SK-N-MC (cell line): ENCODE measurements at places on chromosomes 11 and 22.

- no peak for DNase-seq
Observed at GRCh38 chr11:7439746-7440320, 45.5 kb upstream of the OLFML1 start.

DNA sequence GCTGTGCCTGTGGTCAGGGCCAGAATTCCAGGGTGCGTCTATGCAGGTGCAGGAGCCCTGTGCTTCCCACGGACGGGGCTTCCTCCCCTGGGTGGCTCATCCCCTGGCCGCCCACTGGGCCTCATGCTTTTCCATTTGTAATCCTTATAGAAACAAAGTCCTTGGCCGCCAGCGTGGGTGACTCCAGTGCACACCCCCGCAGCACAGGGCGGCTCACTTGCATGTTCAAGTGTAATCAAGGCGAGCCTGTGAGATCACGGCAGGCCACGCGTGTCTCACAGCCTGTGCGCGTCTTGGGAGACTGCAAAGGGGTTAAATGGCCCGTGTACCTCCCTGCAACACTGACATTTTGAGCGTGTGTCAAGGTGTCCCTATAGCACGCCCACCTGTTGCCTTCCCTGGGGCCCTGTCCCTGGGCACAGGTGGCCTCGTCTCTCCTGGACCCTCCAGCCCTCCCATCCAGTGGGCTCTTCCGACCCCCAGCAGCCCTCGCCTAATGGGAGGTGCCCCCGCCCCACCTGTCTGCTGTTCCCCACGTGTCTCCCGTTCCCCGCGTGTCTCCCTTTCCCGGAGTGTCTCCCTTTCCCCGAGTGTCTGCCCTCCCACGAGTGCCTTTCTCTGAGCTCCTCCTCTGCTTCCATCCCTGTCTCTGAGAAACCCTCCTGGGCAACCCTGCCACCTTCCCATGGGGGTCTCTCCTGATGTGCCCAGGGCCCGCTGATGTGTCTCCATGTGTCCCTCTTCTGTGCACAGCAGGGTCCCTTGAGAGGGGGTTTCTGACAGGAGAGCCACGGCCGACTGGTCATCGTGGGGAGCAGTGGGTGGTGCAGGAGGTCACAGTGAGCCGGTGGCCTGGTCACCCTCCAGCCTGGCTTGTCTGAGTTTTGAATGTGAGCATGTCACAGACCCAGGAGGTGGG, 1215.3 kb downstream of the BRD1 start:
- DNase-seq: no peak

DNA sequence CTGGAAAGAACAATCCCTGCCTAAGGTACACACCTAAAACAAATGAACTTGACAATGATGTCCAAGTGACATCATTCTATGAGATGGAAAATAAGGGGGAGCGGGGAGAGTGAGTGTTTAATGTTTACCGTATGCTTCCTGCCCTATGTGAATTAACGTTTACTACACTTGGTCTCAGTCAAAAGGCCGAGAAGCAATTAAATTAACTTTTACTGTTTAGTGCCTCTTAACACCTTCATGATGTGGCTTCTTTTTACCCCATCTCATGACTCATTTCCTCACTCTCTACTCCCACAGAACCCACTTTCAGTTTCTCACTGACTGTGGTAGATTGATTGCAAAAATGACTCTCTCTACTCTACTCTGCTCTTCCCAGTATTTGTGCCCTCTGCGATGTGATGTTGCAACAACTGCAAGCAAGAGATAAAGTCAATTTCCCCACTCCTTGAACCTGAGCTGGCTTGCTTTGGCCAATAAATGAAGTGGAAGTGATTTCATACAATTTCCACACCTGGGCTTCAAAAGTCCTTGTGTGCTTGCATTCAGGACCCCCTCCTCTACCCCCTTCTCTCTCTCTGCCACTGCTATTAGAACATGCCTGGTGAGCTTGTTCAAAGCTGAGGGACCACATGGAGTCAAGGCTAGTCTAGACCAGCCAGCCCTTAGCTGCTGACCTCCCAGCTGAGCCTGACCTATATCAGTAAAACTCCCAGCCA, 11.6 kb upstream of the ALKBH3 start:
- no peak for DNase-seq

DNA sequence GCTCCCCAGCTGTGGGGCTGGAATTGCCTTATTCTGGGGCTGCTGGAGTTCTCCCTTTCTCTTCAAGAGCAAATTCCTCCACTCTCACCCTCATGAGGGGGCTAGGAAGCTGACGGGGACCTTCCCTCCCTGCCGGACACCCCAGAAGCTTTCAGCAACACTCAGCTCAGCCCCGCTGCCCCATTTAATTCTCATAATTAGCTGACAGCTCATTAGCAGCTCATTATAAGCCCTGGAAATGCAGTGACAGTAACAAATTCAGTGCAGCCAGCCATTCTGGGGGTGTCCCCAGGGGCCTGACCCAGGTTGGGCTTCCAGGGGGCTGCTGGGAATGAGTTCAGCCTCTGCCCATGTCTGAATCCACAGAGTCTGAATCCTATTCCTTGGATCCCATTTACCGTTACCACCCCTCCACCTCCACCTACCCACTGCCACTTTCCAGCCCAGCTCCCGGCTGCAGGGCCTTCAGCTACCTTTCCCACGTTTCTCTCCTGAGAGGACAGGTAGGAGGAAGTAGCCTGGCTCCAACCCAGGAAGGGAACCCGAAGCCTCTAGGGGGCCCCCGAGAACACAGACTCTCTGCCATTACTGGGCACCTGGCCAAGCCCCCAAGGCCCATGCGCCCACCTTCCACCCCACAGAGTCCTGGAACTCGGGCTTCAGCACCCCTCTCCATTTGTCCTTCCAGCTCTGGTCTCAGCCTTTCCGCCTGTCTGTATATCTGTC, 101.7 kb upstream of the LMO1 start:
- no peak for DNase-seq

DNA sequence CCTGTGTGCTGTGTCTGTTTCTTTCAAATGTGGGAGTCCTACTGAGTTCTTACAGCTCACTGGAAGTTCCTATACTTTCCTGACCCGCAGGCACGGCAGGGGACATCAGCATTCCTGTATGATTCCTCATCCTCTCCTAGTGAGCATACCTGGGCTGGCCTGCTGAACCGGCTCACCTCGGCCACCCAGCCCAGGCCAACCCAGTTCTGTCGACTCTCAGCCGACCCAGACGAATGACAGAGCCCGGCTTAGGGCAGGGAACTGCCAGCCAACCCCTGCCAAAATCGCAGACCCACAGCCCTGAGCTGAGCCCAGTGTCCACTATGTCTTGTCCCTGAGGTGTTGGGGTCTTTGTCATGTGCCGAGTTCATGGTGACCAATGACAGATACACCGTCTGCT, 339.7 kb downstream of the BRD1 start:
- no peak for DNase-seq

GRCh38 chr11:99987821-99988470, 699.1 kb upstream of the ARHGAP42 start:
- DNase-seq: peak; percentile 3

- no peak for DNase-seq
Observed at GRCh38 chr11:66289548-66290329, 796 bp upstream of the YIF1A start.

DNA sequence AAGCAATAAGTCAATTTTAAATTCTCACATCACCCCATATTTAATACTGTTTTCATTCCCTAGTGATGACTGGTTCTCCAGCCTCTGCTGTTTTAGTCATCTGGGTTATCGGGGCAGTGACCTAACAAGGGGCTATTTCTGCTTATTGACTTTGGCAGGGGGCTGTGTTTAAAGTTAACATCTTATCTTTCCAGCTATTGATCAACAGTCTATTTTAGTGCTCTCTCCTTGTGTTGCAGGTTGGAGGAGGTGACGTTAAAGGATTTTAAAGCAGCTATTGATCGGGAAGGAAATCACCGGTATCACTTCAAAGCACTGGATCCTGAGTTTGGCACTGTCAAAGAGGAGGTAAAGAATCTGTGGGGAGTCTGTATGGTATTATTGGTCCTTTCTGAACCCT, 7.7 kb upstream of the DLAT start:
- no peak for DNase-seq

- DNase-seq: no peak
Observed at GRCh38 chr11:115324581-115325432, 179.4 kb downstream of the CADM1 start.

GRCh38 chr11:111185266-111185665, 60.3 kb upstream of the POU2AF2 start:
- DNase-seq: no peak

DNA sequence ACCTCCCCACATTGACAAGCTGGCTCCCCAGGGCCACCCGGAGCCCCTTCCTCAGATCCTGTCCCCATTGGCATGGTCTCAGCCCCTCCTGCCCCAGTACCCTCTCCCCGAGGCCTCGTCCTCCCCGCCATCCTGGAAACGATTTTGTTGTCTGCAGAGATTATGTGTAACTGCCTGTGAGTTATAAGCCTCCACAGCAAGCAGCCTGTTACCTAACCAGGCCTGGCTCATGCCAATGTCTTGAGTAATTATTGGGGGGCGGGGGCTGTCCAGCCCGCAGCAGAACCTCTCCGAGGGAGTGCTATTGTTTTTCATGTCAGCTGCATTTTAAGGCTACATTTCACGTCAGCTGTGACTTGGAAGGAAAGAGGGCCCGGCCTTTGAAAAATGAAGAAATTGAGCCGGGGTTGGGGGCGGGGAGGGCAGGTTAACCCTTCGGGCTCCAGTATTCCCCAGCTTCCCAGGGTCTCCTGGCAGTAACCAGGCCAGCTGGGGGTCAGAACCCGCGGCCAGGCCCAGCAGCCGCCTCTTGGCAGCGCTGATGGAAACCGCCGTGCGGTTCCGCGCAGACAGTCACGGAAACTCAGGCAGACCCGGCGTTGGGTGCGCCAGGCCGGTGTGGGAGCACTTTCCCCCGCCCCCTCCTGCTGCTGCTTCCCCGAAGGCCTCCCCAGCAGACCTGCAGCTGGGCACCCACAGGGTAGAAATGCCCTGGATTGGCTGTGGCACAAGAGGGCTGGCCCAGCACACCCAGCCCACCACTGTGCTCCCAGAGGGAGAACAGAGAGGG, 59.5 kb downstream of the CDKN1C start:
- DNase-seq: no peak

GRCh38 chr11:105520706-105521345, 89.0 kb upstream of the GRIA4 start:
- no peak for DNase-seq

DNA sequence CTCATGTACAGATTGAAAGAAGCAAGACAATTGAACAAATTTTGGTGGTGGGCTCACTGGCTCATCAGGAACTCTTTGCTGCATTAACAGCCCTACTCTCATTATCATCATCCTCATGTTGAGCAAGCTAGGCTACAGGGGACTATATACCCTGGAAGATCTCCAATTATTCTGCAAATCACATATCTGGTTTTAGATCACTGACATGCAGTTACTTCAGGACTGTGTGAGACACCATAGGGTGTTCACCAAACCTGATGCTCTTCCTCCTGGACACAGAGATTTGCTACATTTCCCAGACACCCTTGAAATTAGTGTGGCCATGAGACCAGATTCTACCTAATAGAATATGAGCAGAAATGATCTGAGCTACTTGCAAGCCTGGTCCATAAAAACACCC, 23.0 kb upstream of the ME3 start:
- no peak for DNase-seq

GRCh38 chr11:1290052-1291040, 19.1 kb downstream of the TOLLIP start:
- no peak for DNase-seq

DNA sequence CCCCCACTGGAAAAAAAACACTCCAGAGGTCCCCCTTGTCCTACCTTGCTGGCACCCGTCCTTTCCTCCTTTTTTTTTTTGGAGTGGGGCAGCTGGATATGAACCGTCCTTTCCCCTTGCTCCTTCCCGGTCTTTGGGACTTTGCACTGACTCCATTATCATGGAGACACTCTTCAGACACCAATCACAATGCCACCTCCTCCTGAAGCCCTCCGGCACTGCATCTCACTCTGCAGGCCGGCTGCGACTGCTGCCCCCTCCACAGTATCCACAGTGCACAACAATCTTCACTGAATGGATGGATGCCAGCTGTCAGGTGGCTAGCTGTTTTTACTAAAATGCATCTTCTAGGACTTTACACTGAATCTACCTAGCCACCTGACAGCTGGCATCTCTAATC, 12.7 kb upstream of the RGL4 start:
- DNase-seq: no peak

DNA sequence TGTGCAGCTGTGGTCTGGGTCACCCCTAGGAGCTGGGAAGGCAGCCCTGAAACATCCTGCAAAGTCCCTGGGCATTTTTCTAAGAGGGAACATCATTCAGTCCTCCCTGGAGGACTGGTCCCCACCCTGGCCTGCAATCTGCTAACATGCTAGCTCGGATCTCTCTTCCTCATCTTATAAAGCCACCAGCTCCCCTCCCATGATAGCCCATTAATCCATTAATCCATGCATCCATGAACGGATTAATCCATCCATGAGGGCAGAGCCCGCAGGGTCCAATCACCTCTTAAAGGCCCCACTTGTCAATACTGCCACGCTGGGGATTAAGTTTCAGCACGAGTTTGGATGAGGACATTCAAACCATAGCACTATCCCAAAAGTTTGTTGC, 12.1 kb downstream of the PRG3 start:
- DNase-seq: no peak

DNA sequence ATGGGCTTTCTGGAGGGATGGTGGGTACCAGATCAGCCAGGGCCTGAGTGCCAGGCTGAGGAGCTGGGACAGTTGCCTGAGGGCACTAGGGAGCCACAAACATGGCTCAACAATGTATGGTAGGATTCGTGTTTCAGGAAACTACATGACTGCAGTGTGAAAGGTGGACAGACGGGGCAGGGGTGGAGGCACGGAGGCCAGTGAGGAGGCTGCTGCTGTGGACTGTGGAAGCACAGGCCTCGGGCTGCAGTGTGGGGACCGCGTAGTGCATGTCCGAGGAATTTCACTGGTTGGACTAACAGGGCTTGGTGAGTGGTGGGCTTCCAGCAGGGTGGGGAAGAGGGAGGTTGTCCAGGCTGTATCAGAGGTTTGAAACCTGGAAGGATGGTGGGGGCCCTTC, 7.8 kb downstream of the P2RY2 start:
- no peak for DNase-seq

- no peak for DNase-seq
Observed at GRCh38 chr11:15555161-15555560, 440.4 kb downstream of the INSC start.

DNA sequence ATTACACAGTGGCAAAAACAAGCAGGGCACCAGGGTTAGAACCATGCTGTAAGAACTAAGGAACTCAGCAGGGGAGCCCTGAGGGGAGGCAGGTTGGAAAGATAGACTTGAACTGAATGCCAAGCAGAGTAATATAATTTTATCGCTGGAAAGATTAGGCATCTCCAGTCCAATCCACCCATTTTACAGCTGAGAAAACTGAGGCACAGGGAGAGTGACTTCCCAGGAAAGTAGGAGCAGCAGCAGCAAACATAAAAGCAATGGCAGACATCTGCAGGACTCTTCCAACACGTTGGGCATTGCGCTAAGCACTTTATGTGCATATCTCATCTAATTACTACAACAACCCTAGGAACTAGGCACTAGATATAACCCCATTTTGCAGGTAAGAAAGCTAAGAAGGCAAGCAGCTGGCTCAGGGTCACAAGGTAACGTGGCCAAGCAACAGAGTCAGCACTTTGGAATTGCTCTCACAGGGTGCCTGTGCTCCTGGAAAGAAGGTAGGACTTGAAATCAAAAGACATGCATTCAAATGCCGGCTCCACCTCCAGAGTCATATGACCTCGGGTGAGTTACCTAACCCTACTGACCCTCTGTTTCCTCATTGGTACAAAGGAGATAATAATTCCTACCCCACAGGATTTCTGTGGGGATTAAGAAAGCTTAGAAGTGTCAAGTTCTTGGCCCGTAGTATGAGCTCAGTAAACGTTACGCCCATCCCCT, 215.3 kb downstream of the BARX2 start:
- DNase-seq: no peak

GRCh38 chr11:2533587-2534133, 88.9 kb downstream of the KCNQ1 start:
- DNase-seq: no peak

GRCh38 chr11:65886826-65887722, 1.2 kb downstream of the FIBP start:
- DNase-seq: no peak
